Kidney (tissue), 22 donors: ENCODE measurements at places on chromosomes 3 and 15. TPM values are rescaled to one million over a fixed set of nuclear protein-coding genes. Genes with fewer than 3 reads are reported as not detected.
A peak's percentile ranks its signal among the peaks of the same experiment; 100 is the strongest.

DNA sequence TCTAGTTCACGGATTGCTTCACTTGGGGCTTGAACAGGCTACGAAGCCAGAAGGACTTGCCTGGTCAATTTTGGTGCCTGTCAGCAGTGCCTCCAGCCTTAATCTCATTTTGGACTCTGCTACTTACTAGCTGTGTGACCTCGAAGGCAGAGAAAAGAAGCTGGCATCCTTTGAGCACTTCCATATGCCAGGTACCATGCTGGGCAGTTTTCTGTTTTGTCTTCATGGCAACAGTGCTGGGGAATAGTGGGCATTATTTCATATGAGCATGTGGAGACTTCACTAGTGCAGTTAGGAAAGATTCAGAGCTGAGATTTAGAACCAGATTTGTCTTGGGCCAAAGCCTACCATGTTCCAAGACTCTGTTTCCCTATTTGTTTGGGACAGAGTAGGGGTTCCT lies 92.2 kb downstream of the LRTM1 start:
- H3K36me3 ChIP-seq = no peaks in the 10 kb centered on the region
- H3K27ac ChIP-seq = no peak overlapping the region
- no peak for DNase-seq
- no peaks in the 10 kb centered on the region for H3K27me3 ChIP-seq

GRCh38 chr3:129305592-129306091 lies 27.0 kb downstream of the HMCES start:
- peak; percentile 93 for DNase-seq
- H3K27ac ChIP-seq = peak overlapping the region; percentile 63
- H3K4me1 ChIP-seq = no peaks in the 10 kb centered on the region

- peak; percentile 54 for DNase-seq
- H3K4me1 ChIP-seq = no peaks in the 10 kb centered on the region
- H3K27me3 ChIP-seq = no peaks in the 10 kb centered on the region
- H3K27ac ChIP-seq = no peak overlapping the region
These were observed 325.7 kb downstream of the OTOL1 start for GRCh38 chr3:161822291-161822690.

GRCh38 chr3:188523291-188523690 lies 369.3 kb downstream of the LPP start:
- no peak overlapping the region for H3K27ac ChIP-seq
- H3K4me3 ChIP-seq = no peak overlapping the region

- H3K27ac ChIP-seq = peak overlapping the region; percentile 89
- no peaks in the 10 kb centered on the region for H3K4me1 ChIP-seq
- DNase-seq = no peak
- no peaks in the 10 kb centered on the region for H3K27me3 ChIP-seq
- no peaks in the 10 kb centered on the region for H3K36me3 ChIP-seq
These were observed 31.3 kb upstream of the ST3GAL6 start for GRCh38 chr3:98731720-98732285.

- no peak overlapping the region for H3K4me3 ChIP-seq
- H3K27me3 ChIP-seq = no peaks in the 10 kb centered on the region
- DNase-seq = no peak
- no peaks in the 10 kb centered on the region for H3K4me1 ChIP-seq
These were observed 25.6 kb downstream of the HACD2 start for GRCh38 chr3:123559040-123559861.

DNA sequence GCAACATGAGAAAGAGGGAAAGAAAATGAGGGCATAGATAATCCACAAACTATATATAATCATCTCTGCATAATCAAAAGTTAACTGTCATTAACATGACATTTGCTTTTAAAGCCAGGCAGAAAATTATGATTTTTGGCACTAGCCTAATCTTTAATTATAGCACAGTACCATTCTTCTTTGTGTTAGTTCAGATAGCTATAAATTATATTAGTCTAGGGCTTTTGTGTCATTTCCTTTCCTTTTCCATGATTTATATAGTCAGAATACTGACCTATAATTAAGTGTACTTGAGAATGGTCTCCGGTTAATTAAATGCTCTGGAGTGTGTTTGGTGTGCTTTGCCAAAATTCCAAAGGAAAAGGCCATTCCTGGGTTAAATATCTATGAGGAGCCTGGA lies 441.9 kb upstream of the THRB start:
- H3K27me3 ChIP-seq = no peaks in the 10 kb centered on the region
- H3K4me3 ChIP-seq = no peak overlapping the region
- H3K4me1 ChIP-seq = no peaks in the 10 kb centered on the region

DNA sequence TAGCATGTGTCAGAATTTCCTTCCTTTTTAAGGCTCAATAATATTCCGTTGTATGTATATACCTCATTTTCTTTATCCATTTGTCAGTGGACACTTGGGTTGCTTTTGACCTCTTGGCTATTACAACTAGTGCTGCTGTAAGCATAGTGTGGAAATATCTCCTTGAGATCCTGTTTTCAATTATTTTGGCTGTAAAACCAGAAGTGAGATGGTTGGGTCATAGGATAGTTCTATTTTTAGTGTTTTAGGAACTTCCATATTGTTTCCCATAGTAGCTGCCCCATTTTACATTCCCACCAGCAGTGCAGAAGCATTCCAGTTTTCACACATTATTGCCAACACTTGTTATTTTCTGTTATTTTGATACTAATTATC lies 70.4 kb upstream of the C15orf39 start:
- H3K36me3 ChIP-seq = no peaks in the 10 kb centered on the region
- no peak for DNase-seq
- no peak overlapping the region for H3K27ac ChIP-seq
- H3K4me1 ChIP-seq = no peaks in the 10 kb centered on the region
- H3K27me3 ChIP-seq = no peaks in the 10 kb centered on the region

GRCh38 chr3:62529230-62529629 lies 155.9 kb upstream of the FEZF2 start:
- no peak overlapping the region for H3K4me3 ChIP-seq
- no peaks in the 10 kb centered on the region for H3K36me3 ChIP-seq
- H3K27me3 ChIP-seq = no peaks in the 10 kb centered on the region
- H3K27ac ChIP-seq = no peak overlapping the region
- no peaks in the 10 kb centered on the region for H3K4me1 ChIP-seq

- H3K27me3 ChIP-seq = peaks cover 5% of the 10 kb centered on the region
- H3K4me1 ChIP-seq = no peaks in the 10 kb centered on the region
- H3K36me3 ChIP-seq = no peaks in the 10 kb centered on the region
- DNase-seq = peak; percentile 37
- H3K27ac ChIP-seq = no peak overlapping the region
These were observed 114.5 kb upstream of the GOLGA8J start for GRCh38 chr15:29968099-29968894.

- H3K27me3 ChIP-seq = no peaks in the 10 kb centered on the region
- H3K4me3 ChIP-seq = no peak overlapping the region
- H3K27ac ChIP-seq = no peak overlapping the region
- H3K4me1 ChIP-seq = no peaks in the 10 kb centered on the region
- DNase-seq = no peak
- no peaks in the 10 kb centered on the region for H3K36me3 ChIP-seq
These were observed 1.7 kb downstream of the P2RY13 start for GRCh38 chr3:151327571-151328198.

SLC6A11 gene
- 0.38 TPM for total RNA-seq

CCDC13 gene
- 5.3 TPM for total RNA-seq

CILP gene
- 1.5 TPM for total RNA-seq

UACA gene
- total RNA-seq = 92.7 TPM

ITIH1 gene
- total RNA-seq = 0.22 TPM

PPCDC gene
- total RNA-seq = 16.3 TPM
